Stimulated activated CD4-positive, alpha-beta T cell treated with anti-CD3 and anti-CD28 coated beads, Interleukin-4, amount 100 ng/mL, for 48 hours (primary cell): ENCODE measurements at places on chromosomes 2 and 18.

- DNase-seq, result no peak
These were observed 338.0 kb downstream of the TMX3 start for GRCh38 chr18:68376926-68377325.

DNA sequence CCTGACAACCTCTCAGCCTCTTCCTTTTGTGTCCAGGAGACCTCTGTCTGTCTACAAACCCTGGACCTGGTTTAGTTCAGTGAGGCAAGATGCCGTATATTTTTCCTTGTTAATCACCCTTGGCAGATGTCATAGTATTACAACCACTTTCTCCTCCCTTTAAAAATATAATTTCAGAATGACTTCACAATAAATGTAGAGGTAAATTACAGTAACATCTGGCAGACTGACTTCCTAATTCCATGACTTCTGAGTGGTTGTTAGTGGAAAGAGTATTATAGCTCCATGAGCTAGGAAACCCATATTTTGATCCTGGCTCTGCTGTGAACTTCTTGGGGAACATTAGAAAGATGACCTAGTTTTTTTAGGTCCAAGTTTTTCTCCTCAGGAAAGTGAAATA, 39.5 kb downstream of the SPATS2L start:
- DNase-seq, result no peak

GRCh38 chr2:30191819-30192271, 39.5 kb upstream of the LBH start:
- no peak for DNase-seq

- DNase-seq, result no peak
These were observed 51.7 kb downstream of the ARMC9 start for GRCh38 chr2:231250146-231250545.

DNA sequence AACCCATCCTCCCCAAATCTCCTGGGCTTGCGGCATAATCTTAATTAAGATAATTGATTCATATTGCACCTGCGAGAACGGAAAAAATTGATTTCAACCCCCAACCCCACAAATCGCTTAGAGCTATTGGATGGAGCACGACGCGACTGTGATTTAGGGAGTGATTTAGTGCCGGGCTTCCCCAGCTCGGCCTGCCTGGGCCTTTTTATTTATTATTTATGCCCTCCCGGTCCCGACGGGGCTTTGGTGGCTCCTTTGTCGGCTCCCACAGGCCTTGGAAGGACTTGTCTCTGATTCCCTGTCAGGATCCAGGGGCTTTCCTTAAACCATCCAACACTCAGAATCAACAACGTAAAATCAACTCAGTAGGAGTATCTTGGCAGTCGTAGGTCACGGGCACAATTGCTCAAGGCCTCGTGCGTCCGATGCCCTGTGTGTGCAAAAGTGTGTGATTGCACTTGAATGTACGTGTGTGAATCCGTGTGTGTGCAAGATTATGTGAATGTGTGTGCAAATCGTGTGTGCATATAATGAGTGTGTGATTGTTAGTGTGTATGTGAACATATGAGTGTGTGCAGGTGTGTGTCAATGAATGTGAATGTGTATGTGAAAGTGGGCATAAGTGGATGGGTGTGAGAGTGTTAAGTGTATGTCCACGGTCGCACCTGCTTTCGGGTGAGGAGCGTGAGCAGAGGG, 4.3 kb upstream of the NEUROD1 start:
- DNase-seq, result no peak

GRCh38 chr2:236638707-236639106, 69.1 kb downstream of the ACKR3 start:
- DNase-seq, result no peak

- DNase-seq, result no peak
These were observed 81.3 kb upstream of the PIK3C3 start for GRCh38 chr18:41873730-41874129.

DNA sequence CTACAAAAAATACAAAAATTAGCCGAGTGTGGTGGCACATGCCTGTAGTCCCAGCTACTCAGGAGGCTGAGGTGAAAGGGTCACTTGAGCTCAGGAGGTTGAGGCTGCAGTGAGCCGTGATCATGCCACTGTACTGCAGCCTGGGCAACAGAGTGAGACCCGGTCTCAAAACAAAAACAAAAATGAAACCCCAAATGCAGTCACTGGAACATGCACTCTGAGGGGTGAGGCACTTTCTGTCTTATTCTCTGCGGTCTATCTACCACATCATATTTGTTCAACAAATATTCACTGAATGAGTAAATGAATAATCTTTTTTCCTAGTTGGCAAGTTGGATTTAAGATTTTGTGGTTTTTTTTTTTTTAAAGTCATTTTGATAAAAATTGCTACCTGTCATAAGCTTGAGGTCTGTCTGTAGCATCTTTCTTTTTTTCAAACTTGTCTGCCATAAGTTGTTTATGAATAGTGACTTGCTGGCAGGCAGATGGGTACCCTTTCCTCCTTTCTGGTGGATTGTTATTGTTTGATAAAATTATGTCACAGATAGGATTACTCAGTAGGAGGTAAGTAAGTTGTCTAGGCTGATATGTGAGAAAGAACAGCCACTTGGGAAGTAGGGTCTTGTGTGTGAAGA, 11.8 kb downstream of the CHRNA1 start:
- DNase-seq, result no peak

GRCh38 chr18:80105369-80106167, 3.5 kb upstream of the ADNP2 start:
- DNase-seq, result peak; percentile 12

DNA sequence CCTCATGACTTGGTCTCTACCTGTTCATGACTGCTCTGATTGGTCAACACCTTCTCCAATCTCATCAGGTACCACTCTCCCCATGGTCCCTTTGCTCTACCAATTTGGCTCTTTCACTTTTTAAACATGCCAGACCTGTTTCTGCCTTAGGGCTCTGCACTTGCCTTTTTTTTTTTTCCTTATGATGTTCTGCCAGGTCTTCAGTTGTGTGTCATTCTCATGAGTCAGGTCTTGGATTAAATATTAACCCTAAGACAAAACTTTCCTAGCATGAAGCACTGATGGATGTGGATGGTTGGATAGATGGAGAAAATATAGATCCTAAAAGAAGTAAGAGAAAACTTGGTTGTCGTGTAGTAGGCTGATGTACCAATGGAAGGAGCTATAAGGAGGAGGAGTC, 219.3 kb downstream of the TTC32 start:
- no peak for DNase-seq

- DNase-seq, result no peak
These were observed 100.1 kb upstream of the ASAP2 start for GRCh38 chr2:9106338-9107167.

GRCh38 chr18:8050616-8051329, 483.7 kb downstream of the PTPRM start:
- DNase-seq, result no peak

DNA sequence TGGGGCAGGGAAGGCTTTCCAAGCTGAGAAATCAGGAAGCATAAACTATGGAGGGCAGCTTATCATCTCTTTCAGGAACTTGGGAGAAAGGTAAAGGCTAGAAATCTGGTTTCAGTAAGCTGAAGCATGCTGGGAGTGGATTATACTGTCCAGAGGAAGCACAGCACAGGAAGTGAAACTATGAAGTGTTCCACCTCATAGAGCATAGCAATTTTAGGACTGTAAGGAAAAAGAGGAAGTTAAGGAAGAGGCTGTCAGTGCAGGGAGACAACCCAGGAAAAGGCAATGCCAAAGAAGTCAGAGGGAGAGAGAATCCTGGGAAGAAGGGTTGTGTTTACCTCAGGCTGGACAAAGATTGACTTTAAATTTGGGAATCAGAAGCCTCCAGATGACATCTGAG, 51.9 kb downstream of the EFEMP1 start:
- no peak for DNase-seq

DNA sequence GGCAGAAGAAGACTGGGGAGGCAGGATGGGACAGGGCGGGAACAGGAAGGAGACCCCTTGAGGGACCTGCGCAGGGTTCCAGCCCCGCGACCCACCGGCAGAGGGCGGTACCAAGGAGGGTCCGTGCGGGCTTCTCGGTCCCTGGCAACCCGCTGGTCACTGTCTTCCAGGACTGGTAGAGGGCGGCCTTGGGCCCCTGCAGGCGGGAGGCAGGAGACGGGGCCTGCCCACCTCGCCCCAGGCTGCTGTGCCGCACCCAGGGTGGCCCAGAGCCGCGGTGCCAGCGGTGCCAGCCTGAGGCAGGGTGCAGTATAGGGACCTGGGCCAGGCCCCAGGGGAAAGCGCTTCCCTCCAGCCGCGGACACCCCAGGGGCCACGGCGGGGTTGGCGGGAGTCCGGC, 34.5 kb downstream of the NEURL3 start:
- peak; percentile 53 for DNase-seq

DNA sequence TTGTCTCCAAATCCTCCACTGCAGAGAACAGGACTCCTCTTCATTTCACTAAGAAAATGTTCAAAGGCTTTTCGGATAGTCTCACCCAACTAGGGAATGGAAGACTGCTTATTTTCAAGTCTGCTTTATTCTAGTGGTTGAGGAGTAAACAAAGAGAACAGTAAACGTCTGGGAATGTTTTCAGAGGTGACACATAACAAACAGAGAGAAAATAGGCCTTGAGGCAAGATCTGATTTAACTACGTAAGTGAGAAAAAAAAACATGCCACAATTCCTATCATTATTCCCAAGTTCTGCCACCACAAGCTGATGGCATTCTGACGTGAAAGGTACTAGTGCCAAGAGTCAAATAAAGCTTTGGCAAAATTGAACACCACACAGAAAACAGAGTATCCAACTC, 16.7 kb upstream of the WIPF1 start:
- DNase-seq, result no peak

DNA sequence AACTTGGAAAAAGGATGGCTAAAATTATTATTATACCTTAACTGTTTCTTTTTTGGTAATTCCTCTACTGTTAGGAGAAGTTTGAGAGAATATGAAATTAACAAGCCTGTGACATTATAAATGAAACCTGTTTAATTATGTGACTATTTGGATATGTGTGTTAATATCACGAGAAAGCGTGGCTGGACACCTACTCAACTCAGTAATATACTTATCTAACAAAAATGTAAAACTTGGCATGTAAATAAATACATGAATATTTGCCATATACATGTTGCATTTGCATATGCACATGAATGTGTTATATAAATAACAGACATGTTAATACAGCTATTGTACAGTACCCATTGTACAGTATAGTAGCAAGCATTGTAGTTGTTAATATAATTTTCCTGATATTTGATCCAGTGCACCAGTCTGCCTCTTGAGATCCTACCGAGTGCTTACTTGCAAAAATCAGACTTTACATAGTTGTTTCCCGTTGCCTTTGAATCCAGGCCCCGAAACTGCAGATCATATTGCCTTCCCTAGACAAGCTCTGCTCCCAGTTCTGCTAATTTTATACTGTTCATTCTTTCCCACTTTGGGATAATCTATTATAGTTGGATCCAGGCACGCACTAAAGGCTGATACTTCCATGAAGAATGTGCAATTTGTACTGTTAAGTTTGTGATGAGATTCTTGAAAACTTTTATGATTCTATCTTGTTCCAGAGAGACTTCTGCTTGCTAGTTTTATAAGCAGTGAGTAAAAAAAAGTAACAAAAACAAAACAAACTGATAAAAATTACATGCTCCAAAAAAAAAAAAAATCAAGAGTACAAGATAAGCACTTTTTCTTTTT, 395.6 kb downstream of the ARHGAP15 start:
- no peak for DNase-seq

GRCh38 chr2:238841542-238842164, 6.2 kb upstream of the TWIST2 start:
- no peak for DNase-seq

DNA sequence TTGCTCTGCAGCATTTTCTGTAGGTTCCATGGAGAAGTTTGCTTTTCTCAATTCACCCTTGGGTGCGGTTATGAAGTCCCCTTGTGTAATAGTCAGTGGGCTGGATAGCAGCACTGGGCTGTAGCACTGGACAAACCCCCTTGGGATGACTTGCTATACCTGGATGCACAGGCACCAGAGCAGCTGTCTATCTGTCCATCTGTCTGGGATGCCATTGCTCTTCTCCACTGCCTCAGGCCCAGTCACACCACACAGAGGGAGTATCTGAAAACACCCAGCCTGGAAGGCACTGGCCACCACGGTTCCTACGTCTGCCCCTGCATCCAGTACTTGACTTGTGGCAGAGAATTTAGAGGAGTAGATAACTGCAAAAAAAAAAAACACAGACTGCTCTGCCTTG, 254.5 kb downstream of the TFCP2L1 start:
- no peak for DNase-seq

DNA sequence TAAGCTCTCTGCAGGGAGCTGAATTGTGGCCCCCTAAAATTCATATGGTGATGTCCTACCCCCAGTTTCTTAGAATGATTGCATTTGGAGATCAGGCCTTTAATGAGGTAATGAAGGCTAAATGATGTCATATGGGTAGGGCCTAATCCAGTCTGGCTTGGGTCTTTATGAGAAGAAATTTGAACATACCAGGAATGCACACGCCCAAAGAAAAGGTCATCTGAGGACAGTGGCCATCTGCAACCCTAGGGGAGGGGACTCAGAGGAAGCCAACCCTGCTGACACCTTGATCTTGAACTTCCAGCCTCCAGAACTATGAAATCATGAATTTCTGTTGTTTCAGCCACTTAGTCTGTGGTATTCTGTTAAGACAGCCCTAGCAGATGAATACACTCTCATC, 426.7 kb downstream of the EPHA4 start:
- no peak for DNase-seq

DNA sequence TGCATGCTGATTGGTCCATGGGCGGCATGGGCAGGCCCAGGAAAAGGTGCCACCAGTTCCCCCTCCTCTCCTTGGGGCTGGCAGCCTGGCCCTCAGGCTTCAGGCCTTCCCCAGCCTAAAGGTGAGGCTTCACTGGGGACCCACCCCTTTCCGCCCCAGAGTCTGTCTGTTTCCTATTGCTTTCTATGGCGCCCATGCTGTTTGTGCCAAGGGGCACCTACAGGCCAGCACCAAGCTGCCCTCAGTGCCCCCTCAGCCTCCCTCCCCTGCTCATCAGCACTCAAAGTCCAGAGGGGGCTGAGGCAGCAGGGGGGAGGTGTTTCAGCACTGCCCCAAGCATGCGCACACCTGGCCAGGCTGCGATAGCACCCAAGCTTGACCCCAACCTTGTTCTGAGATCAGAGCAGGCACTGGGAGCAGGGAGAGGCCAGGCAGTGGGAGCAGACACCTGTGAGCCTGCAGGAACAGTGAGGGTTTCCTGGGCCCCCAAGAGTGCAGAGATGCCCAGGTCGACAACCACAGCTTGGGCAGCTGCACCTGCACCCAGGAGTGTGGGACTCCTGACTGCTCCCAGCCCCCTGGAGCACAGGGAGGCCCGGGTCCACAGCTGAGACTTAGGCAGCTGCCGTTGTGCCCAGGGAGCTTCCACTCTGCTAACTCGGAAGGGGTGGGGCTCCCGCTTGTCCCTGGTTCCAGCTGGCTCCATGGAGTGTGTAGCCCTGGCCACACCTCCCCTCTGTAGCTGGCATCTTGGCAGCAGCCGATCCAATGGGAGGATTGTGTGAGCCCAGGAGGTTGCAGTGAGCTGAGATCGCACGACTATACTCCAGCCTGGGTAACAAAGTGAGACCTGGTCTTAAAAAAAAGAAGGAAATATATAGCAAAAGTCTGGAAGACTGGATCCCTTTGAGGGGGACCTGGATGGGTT, 69.1 kb downstream of the NCAPH start:
- DNase-seq, result no peak
